ENCODE measurements at places on chromosomes 7 and 10.

- no peak for DNase-seq
Observed at GRCh38 chr10:103265717-103266329, 11.1 kb upstream of the INA start.

GRCh38 chr10:3853547-3854303 is 68.7 kb upstream of the KLF6 start:
- DNase-seq, result no peak

- DNase-seq, result no peak
Observed at GRCh38 chr7:153835103-153835502, 217.1 kb upstream of the DPP6 start.

DNA sequence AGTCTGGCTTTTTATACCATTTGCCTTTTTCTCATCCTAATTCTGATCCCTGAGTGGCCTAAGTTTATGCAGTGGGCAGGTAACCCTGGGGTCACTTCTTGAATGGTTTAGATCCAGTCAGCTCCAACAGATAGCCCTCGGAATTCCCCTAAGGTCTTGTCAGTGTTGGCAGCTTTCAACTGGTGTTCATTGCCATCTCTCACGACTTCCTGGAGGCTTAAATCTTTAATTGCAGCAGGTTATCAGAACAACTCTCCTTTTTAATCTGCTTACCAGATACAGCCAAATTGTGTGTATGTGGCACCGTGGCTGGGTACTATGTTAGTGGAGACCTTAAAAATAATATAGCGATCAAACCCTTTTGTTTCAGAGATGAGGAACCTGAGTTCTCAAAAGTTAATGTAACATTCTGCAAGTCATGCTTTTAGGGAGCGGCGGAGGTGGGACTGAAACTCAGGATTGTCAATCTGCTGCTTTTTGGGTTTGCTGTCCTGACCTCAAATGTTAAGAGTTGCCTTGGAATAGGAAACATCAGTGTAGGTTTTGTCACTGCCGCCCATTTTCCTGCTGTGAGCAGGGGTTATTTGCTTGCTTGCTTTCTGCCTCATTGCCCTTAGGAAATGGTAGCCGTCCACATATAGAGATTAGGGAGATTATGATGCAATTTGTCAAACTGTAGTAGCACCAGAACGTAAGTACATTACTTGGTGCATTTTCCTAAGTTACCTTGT is 818 bp downstream of the DLD start:
- DNase-seq, result no peak

DNA sequence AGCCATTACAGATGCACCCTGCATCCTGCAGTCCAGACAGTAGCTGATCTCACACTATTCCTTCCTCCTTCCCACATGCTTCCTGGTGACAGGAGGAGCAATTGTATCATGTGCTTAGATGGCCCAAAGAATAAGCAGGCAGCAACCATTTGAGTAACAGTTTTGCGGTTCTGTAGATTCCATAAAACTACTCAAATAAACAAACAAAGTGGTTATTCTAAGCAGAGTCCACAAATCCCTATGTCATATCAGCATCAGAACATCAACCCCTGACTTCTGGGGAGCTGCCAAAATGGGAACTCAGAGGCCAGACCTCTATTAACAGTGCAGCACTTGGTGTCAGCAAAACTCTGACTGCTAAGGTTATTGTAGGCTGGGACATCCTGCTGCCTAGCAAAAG is 226.0 kb downstream of the SORCS1 start:
- DNase-seq, result no peak

GRCh38 chr10:100008142-100008522 is 1.6 kb downstream of the DNMBP start:
- no peak for DNase-seq

Data from stimulated activated CD8-positive, alpha-beta memory T cell treated with anti-CD3 and anti-CD28 coated beads, Interleukin-4, amount 100 ng/mL, for 1 hour (primary cell).